ENCODE measurements at places on chromosomes 4 and X. TPM values are rescaled to one million over a fixed set of nuclear protein-coding genes. Genes with fewer than 3 reads are reported as not detected.

DNA sequence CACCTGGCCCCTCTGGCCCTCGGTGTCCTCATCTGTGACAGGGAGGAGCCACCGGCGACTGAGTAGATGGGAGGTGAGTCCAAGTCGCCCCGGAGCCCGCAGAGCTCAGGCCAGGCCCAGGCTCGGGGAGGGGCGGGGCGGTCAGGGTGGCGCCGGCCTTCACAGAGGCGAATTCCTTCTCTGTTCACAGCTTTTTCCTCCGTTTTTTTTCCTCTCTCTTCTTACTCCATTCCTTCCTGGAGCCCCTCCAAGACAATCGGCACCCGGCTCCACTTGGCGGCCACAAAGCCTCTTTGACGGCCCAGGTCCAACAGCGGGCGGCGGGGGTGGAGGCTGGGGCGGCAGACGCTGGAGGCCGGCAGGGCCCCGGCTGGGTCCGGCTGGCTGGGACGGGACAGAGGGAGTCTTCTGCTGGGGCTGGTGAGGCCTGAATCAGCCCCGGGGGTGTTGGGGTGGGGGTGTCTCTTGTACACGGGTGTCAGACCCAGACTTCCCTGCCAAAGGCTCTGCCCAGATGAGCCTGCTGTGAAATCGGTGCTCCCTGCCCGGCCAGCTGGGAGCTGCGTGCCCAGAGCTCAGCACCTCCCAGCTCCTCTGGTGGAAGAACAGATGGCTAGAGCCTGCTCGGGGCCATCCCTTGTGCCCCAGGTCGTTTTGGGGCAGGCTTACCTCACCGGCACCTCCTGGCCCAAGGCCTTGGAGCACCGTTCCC is 22.6 kb downstream of the FGFRL1 start:
- no peak for DNase-seq
- H3K36me3 ChIP-seq = no peaks in the 10 kb centered on the region
- H3K4me3 ChIP-seq = no peak overlapping the region
- no peaks in the 10 kb centered on the region for H3K4me1 ChIP-seq

DNA sequence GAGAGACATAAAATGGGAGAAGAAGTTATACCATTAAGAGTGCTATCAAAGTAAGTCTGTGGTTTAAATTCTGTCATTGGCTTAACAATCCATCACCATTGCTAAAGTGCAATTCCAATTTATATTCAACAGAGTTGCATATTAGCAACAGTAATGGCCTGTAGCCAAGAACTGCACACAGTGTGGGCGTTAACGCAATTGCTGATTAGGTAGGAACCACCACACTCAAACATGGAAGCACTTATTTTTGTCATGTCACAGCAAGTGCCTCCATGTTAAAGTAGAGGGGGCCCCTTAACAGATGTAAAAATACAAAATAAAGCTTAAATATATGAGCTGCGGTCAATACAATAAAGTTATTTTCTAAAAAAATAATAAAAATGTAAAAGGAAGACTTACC is 10.8 kb downstream of the LARP7 start:
- H3K4me1 ChIP-seq = peaks cover 8% of the 10 kb centered on the region
- H3K27ac ChIP-seq = no peak overlapping the region
- H3K4me3 ChIP-seq = no peak overlapping the region
- H3K27me3 ChIP-seq = no peaks in the 10 kb centered on the region

- H3K27me3 ChIP-seq = no peaks in the 10 kb centered on the region
- no peaks in the 10 kb centered on the region for H3K36me3 ChIP-seq
- H3K4me1 ChIP-seq = no peaks in the 10 kb centered on the region
- no peak for DNase-seq
Measured at GRCh38 chrX:126393284-126393683, 159.3 kb downstream of the DCAF12L1 start.

GRCh38 chr4:121707344-121707743 is 10.6 kb upstream of the ANXA5 start:
- H3K4me3 ChIP-seq = peak overlapping the region; percentile 22
- H3K27ac ChIP-seq = peak overlapping the region; percentile 66
- no peaks in the 10 kb centered on the region for H3K36me3 ChIP-seq
- DNase-seq = no peak
- peaks cover 20% of the 10 kb centered on the region for H3K27me3 ChIP-seq

- no peak overlapping the region for H3K27ac ChIP-seq
- H3K4me1 ChIP-seq = peaks cover 21% of the 10 kb centered on the region
- no peak for DNase-seq
- H3K36me3 ChIP-seq = peaks cover 29% of the 10 kb centered on the region
- no peaks in the 10 kb centered on the region for H3K27me3 ChIP-seq
Measured at GRCh38 chr4:38788317-38788716, 5.5 kb upstream of the TLR10 start.

- H3K27ac ChIP-seq = no peak overlapping the region
- no peak for DNase-seq
- no peaks in the 10 kb centered on the region for H3K4me1 ChIP-seq
- H3K36me3 ChIP-seq = no peaks in the 10 kb centered on the region
Measured at GRCh38 chr4:8709729-8710360, 117.3 kb downstream of the CPZ start.

GRCh38 chr4:1446502-1447386 is 40.5 kb upstream of the NKX1-1 start:
- peak; percentile 41 for DNase-seq
- peaks cover 2% of the 10 kb centered on the region for H3K27me3 ChIP-seq
- H3K36me3 ChIP-seq = no peaks in the 10 kb centered on the region
- no peak overlapping the region for H3K4me3 ChIP-seq

DNA sequence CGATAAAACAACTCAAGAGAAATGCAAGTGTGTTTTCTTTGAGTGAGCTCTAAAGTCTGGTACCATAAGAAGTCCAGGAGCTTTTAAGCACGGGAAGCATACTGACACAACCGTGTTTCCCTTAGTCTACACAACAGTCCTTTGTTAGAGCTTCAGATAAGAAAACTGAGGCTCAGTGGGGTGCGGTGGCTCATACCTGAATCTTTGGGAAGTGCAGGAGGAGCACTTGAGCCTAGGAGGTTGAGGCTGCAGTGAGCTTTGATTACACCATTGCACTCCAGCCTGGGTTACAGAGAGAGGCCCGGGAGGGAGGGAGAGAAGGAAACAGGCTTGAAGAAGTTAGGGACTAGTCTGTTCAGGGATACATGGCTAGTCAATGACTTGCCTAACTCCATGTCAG is 21.9 kb downstream of the LEF1 start:
- H3K4me1 ChIP-seq = peaks cover 78% of the 10 kb centered on the region
- peak overlapping the region; percentile 76 for H3K4me3 ChIP-seq
- peak; percentile 66 for DNase-seq
- H3K27ac ChIP-seq = peak overlapping the region; percentile 75

- DNase-seq = no peak
- H3K4me3 ChIP-seq = no peak overlapping the region
Measured at GRCh38 chr4:185839194-185839712, 27.3 kb upstream of the SORBS2 start.

- H3K27me3 ChIP-seq = peaks cover 1% of the 10 kb centered on the region
- H3K27ac ChIP-seq = no peak overlapping the region
- no peak for DNase-seq
Measured at GRCh38 chrX:37684426-37684825, 1.2 kb upstream of the XK start.

DNA sequence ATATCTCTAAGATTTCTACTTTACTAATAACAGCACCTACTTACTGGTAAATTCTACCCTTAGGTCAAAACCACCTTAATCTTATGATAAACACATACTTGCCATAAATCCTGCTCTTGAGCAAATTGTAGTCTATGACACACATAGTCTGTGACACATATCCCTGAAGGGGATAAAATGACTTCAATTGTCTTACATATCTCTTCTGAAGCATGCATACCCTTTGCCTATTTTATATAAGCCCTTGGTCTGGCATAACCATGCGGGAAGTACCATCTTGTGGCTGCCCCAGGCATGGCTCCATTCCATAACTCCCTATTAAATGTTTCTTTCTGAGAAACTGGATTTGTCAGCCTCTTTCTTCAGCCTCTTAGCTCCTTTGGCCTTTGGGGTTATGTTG is 248.9 kb downstream of the SLC7A11 start:
- H3K36me3 ChIP-seq = no peaks in the 10 kb centered on the region
- no peak overlapping the region for H3K4me3 ChIP-seq
- H3K4me1 ChIP-seq = no peaks in the 10 kb centered on the region
- no peaks in the 10 kb centered on the region for H3K27me3 ChIP-seq

- H3K36me3 ChIP-seq = no peaks in the 10 kb centered on the region
- H3K4me3 ChIP-seq = no peak overlapping the region
- H3K27ac ChIP-seq = no peak overlapping the region
- no peak for DNase-seq
- H3K4me1 ChIP-seq = no peaks in the 10 kb centered on the region
Measured at GRCh38 chrX:94854251-94854650, 1180.2 kb downstream of the FAM133A start.

GRCh38 chrX:9530848-9531274 is 66.0 kb downstream of the TBL1X start:
- H3K27me3 ChIP-seq = no peaks in the 10 kb centered on the region
- peaks cover 3% of the 10 kb centered on the region for H3K36me3 ChIP-seq
- no peak overlapping the region for H3K27ac ChIP-seq
- DNase-seq = peak; percentile 85
- peak overlapping the region; percentile 18 for H3K4me3 ChIP-seq
- H3K4me1 ChIP-seq = peaks cover 19% of the 10 kb centered on the region

- no peaks in the 10 kb centered on the region for H3K36me3 ChIP-seq
- no peak overlapping the region for H3K27ac ChIP-seq
- H3K4me1 ChIP-seq = no peaks in the 10 kb centered on the region
- no peak for DNase-seq
- peaks cover 2% of the 10 kb centered on the region for H3K27me3 ChIP-seq
Measured at GRCh38 chr4:128604840-128605239, 204.7 kb upstream of the JADE1 start.

DNA sequence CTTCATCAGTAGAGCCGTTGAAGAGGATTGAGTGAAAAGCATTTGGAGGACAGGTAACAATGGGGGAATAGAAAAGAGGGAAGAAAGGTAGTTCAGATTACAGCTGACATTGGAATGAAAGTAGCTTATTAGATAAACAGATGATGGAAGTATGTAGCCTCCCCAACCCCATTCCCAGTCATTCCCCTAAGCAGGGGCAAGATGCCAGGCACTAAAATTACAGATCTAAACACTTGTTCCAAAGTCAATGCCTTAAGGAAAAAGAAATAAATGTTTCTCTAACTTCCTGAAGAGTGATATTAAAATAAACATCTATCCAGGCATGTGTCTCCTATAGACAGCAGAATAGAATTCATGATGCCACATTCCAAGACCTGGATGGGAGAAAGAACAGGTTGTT is 350.8 kb downstream of the PDGFC start:
- no peak overlapping the region for H3K4me3 ChIP-seq
- H3K27ac ChIP-seq = no peak overlapping the region
- H3K27me3 ChIP-seq = no peaks in the 10 kb centered on the region
- H3K4me1 ChIP-seq = no peaks in the 10 kb centered on the region

- peaks cover 2% of the 10 kb centered on the region for H3K4me1 ChIP-seq
- no peaks in the 10 kb centered on the region for H3K36me3 ChIP-seq
- H3K4me3 ChIP-seq = no peak overlapping the region
- DNase-seq = peak; percentile 74
- H3K27me3 ChIP-seq = no peaks in the 10 kb centered on the region
Measured at GRCh38 chrX:43750248-43750676, 94.2 kb downstream of the MAOA start.

DOCK11 gene
- total RNA-seq = 28.6 TPM

GPAT3 gene
- 3.6 TPM for total RNA-seq

RASGEF1B gene
- 5.5 TPM for total RNA-seq

- no peaks in the 10 kb centered on the region for H3K27me3 ChIP-seq
- no peak for DNase-seq
- no peaks in the 10 kb centered on the region for H3K4me1 ChIP-seq
- no peaks in the 10 kb centered on the region for H3K36me3 ChIP-seq
- no peak overlapping the region for H3K4me3 ChIP-seq
Measured at GRCh38 chrX:117990438-117990837, 126.2 kb downstream of the KLHL13 start.

DNA sequence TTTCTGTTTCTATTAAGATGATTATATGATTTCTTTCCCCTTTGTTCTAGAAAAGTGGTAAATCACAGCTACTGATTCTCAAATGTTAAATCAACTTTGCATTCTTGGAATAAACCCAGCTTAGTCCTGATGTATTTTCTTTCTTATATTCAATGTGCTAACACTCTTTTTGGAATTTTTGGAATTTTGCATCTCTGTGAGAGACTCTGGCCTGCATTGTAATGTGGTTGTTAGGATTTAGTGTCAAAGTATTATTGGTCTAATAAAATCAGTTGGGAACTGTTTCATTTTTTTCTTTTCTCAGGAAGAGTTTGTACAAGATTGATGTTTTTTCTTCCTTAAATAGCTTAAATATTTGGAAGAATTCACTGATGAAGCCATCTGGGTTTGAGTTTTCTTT is 109.6 kb downstream of the KIT start:
- no peak overlapping the region for H3K27ac ChIP-seq
- no peak for DNase-seq
- H3K36me3 ChIP-seq = no peaks in the 10 kb centered on the region
- H3K4me3 ChIP-seq = no peak overlapping the region
- H3K27me3 ChIP-seq = peaks cover 2% of the 10 kb centered on the region
- no peaks in the 10 kb centered on the region for H3K4me1 ChIP-seq

DNA sequence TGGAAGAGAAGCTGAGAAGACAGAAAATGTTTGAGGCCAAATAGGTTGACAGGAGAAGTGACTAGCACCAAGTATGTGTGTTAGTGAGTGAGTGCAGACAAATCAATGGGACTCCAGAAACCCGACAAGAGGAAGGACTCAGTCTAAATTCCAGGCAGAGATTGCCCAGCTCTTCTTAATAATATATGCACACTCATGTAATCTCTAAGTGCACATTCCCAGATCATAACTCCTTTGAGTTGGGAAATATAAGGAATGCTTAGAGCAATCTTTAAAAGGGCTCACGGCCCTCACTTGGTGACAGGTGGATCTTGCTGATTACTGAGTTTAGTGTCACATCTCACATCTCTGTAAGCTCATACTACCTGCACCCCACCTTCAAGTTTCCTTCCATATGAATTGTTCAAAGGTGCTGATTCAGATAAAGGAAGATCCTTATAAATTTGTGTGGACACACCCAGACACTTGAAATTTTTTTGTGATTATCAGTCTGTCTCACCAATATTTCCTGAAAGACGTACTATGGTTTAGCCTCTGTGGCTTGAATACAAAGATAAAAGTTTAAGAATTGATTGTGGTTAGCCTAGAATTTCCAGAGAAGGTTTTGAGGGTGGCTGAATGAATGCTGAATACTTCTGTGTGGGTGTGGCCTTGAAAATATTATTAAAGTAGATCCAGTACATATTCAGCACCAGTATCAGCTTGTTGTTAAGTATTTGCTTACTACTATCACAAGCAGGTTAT is 205.1 kb upstream of the UGT8 start:
- no peaks in the 10 kb centered on the region for H3K36me3 ChIP-seq
- DNase-seq = no peak
- H3K4me1 ChIP-seq = no peaks in the 10 kb centered on the region
- H3K4me3 ChIP-seq = no peak overlapping the region
- no peaks in the 10 kb centered on the region for H3K27me3 ChIP-seq

DIPK2B gene
- not detected for total RNA-seq

ADH6 gene
- total RNA-seq = not detected

- H3K27me3 ChIP-seq = no peaks in the 10 kb centered on the region
- peaks cover 2% of the 10 kb centered on the region for H3K36me3 ChIP-seq
- no peak for DNase-seq
- peaks cover 24% of the 10 kb centered on the region for H3K4me1 ChIP-seq
Measured at GRCh38 chrX:13470685-13470977, 98.8 kb upstream of the EGFL6 start.

All from activated CD4-positive, alpha-beta T cell treated with anti-CD3 and anti-CD28 coated beads, Interleukin-2, amount 10 ng/mL, durations not matched to agents 24 days and 14 days (primary cell).